Stimulated activated CD8-positive, alpha-beta memory T cell treated with anti-CD3 and anti-CD28 coated beads, Interleukin-4, amount 100 ng/mL, for 4 hours (primary cell): ENCODE measurements at places on chromosomes 6 and 20.

DNA sequence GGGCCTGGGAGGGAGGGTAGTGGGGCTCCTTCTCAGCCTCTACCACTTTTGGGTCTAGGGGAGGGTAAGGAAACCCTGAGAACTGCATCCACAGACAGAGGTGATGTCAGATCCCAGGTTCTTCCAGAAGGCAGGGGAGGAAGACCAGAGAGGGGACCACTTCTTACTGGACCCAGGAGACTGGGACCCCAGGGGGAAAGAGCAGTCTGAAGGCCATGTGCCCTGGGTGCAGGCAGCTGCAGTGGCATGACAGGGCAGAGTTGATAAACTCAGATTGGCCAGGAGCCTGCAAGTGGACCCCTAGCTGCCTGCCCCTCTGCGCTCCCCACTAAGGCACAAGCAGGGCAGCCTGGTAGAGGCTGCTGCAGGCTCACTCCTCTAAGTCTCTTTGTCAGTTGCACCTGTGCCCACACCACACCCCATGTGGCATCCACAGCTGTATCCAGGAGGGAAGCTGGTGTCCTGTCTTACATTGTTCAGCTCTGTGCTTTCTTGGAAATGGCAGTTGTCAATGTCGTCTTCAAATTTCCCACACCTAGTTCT is 2.7 kb downstream of the CST9L start:
- DNase-seq = no peak

GRCh38 chr6:83490217-83490807 is 22.0 kb upstream of the PRSS35 start:
- DNase-seq = no peak

DNA sequence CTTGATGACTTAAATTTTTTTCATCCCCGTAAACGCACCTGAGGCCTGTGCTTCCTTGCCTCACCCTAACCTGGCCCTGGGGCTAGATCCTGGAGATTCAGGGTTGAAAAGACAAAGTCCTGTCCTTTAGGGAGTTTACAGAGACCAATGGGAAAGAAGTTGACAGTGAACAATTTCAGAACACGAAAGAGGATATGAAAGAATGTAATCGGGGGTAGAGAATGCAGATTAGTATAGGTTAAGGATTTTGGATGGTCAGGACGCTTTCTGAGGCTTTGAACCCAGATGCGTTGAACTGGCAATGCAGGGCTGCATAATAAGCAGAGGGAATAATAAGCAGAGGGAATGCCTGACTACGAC is 1.7 kb upstream of the FBXO5 start:
- no peak for DNase-seq

DNA sequence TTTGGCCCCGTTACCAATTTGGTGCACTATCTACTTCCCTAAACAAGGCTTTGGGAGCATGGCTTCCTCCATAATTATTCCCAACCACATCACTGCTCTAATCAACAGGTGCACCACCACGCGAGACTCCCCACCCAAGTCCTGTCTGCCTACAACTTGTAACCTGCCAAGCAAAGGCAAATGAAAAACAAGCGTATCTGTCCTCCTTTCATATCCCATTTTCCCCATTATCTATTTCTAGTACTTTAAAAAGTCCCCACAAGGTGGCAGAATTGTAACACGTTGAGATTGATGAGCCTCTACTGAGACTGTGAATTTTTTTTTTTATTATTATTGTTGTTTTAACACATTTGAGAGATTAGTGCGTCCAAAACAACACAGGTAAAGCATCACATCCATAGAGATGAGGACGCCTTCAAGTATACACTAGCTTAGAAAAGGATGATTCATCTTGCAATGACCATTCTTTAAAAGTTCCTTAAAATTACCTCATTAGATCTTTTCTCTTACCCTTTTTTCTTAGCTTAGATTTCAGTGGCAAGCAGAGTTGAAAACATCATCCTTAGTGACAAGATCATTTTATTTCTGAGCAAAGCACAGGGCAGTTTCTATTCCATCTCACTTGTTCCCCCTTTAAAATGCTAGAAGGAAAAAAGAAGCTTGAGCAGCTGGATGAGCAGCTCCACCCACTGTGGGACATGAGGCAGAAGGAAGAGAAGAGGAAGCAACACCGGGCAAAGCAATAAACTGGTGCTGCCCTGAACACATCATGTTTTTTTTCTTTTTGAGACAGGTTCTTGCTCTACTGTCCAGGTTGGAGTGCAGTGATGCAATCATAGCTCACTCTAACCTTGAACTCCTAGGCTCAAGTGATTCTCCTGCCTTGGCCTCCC is 210.8 kb downstream of the ARHGAP18 start:
- no peak for DNase-seq

GRCh38 chr20:13683833-13684232 is 45.1 kb upstream of the TASP1 start:
- DNase-seq = no peak

DNA sequence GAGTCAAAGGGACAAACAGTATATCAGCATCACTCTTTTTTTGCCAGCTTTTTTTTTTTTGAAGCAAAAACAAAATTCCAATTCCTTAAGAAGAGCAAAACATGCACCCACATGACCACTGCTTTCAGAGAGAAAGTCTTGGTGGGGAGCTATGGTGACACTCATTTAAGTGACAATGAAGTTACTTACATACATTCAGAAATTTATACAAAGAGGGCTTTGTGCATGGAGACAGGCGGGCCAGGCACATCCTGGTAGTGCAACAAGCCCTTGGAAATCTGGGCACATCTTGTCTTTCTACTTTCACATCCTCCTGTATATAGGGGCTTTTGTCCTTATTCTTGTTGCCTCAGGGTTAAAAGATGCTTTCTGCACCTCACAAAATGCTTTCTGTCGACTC is 55.9 kb downstream of the IL22RA2 start:
- DNase-seq = no peak

DNA sequence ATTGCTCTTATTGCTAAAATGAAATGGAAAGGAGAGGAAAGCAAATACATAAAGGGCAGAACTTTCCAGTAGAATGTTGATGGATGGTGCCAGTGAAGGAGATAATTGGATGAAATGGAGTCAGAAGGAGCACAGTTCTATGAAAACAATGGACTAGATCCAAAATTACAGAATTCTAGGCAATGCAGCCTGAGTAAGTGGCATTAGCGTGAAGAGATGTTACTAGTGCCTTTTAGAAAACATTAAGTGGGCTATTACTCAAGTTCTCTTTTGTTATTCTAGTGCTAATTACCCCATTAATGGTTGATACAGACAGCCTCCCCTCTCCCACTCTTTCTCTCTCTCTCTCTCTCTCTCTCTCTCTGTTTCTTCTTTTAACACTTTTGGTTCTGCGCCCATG is 209.5 kb upstream of the RGS17 start:
- DNase-seq = no peak

- no peak for DNase-seq
Observed at GRCh38 chr6:15259766-15260098, 13.9 kb downstream of the JARID2 start.

- no peak for DNase-seq
Observed at GRCh38 chr6:30570740-30571074, 535 bp upstream of the ABCF1 start.

DNA sequence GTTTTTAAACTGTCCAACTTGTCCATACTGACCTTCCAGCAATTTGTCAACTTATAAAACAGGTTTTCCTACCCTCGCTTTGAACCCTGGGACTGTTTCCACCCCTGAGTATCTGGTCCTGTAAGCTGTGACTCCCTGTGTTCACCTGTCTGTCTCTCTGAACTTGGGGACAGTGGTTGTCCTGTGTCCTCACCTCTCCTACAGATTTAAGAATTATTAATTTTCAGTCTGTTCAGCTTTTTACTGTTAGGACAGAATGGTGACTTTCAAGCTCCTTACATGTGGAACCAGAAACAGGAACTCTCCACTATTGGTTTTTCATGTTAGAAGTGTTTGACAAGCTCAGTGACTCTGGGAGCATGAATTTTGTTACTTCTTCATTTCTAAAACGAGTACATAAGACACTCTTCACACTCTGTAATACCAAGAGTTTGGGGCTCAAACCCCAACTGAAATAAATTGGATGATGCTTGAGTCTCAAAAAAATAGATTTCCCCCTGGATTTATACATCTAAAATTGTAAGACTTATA is 713.9 kb downstream of the COL12A1 start:
- no peak for DNase-seq

GRCh38 chr6:45895569-45895968 is 120.1 kb downstream of the CLIC5 start:
- no peak for DNase-seq

GRCh38 chr6:93581371-93581770 is 162.0 kb upstream of the EPHA7 start:
- DNase-seq = no peak

DNA sequence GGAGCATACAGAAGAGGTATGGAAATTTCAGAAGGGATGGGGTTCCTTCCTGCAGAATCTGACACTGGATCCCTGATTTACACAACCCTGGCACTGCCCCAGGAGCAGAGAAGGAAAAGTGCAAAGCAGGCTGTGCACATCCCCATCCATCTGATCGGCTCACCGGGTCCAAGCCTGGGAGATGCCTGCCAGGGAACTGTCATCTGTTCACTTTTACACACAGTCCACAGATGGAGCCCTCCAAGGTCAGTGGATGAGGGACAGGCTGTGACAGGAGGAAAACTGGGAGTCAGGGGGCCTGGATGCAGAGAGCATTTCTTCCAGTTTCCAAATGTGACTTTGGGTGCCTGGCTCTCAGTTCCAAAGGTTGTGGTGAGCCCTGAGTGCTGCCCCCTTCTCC is 11.0 kb upstream of the SYNDIG1 start:
- DNase-seq = no peak

DNA sequence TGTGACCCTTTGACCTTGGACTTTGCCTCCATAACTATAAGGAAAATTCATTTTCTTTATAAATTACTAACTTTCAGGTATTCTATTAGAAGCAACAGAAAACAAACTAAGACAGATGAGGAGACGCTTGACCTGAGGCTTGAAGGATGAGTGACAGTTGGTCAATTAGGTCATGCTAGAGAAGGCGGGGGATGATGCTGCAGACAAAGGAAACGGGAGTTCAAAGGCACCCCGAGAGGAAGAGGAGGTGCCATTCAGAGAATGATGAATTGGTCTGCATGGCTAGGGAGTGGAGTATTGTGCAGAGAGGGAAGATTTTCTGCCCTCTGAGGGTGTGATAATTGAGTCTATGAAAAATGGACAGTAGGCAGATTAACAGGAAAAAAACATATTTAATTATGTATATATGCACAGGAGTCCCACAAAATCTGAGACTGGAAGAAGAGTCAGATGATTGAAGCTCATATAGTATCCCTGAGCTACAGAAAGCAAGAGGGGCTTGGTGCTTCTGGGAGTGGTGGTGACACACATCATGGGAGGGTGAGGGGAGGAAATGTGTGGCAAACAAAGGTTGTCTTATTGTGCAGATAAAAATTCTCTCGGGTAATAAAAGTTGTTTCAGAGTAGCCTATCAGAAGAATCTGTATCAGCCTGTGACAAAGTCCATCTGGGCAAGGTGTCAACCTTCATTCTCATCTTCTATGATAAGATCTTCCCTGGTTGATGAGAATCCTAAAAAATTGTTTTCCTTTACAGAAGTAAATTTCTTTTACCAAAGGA is 20.4 kb upstream of the FUCA2 start:
- no peak for DNase-seq

DNA sequence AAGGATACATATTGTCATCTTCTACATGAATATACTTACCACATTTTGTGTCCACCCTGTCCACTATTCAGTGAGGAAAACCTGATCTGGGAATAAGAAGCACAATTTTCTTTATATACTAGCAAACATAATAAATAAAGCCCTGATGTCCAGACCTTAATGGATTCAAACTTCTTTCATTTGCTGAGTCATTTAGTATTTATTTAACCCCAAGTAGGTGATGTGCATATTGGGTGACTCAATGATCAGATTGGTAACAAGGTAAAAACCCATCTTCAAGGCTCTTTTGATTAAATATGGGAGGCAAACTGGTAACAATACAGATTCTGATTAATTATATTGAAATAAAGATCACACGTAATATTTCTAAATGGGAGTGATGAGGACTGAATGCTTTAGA is 1159.8 kb upstream of the EYS start:
- no peak for DNase-seq

GRCh38 chr6:105161421-105161820 is 18.4 kb downstream of the POPDC3 start:
- no peak for DNase-seq

DNA sequence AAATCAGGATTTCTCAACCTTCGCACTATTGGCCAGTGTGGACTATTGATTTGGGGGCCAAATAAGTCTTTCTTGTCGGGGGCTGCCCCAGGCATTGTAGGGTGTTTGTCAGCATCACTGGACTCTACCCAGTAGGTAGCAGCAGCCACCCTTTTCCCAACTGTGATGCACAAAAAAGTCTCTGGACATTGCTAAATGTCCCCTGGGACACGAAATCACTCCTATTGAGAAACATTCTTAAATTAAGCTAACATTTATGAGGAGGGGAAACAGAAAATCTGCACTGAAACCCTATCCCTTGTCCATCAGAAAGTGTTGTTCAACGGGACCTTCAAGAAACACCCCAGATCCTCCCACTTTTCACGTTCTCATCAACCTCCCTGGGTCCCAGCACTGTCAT is 54.2 kb downstream of the NFATC2 start:
- no peak for DNase-seq

- DNase-seq = no peak
Observed at GRCh38 chr20:58146081-58146745, 82.2 kb downstream of the ANKRD60 start.

- no peak for DNase-seq
Observed at GRCh38 chr20:41533537-41534136, 84.5 kb downstream of the CHD6 start.

GRCh38 chr20:50308513-50309279 is 118.1 kb downstream of the CEBPB start:
- DNase-seq = no peak

- DNase-seq = no peak
Observed at GRCh38 chr6:152821525-152821924, 70.9 kb downstream of the VIP start.

DNA sequence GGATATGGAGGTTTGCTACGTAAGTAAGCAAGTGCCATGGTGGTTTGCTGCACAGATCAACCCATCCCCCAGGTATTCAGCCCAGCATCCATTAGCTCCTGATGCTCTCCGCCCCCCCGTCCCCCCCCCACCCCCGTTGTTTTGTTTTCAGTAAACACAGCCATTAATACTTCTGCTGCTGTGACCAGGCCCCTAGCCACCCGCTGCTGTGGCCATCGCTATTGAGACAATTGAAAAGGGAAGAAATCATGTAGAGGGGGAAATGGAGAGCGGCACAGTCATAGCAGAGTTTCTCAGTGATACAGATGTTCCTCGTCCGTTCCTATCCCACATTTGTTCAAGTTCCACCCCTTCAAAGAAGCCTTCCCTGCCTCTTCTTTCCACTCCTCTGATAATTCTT is 24.9 kb downstream of the SLC35D3 start:
- no peak for DNase-seq

- DNase-seq = no peak
Observed at GRCh38 chr6:105153676-105154075, 26.1 kb downstream of the POPDC3 start.

- DNase-seq = no peak
Observed at GRCh38 chr20:15201602-15202001, 864.2 kb upstream of the FLRT3 start.

- no peak for DNase-seq
Observed at GRCh38 chr20:45899046-45899835, 8.1 kb downstream of the CTSA start.

GRCh38 chr20:54126806-54127655 is 46.8 kb downstream of the CYP24A1 start:
- no peak for DNase-seq

- no peak for DNase-seq
Observed at GRCh38 chr20:46545077-46545826, 5.2 kb downstream of the OCSTAMP start.

- no peak for DNase-seq
Observed at GRCh38 chr6:34070315-34071135, 75.4 kb downstream of the GRM4 start.
